ENCODE measurements at places on chromosomes 1 and 21. TPM values are rescaled to one million over a fixed set of nuclear protein-coding genes. Genes with fewer than 3 reads are reported as not detected.

DNA sequence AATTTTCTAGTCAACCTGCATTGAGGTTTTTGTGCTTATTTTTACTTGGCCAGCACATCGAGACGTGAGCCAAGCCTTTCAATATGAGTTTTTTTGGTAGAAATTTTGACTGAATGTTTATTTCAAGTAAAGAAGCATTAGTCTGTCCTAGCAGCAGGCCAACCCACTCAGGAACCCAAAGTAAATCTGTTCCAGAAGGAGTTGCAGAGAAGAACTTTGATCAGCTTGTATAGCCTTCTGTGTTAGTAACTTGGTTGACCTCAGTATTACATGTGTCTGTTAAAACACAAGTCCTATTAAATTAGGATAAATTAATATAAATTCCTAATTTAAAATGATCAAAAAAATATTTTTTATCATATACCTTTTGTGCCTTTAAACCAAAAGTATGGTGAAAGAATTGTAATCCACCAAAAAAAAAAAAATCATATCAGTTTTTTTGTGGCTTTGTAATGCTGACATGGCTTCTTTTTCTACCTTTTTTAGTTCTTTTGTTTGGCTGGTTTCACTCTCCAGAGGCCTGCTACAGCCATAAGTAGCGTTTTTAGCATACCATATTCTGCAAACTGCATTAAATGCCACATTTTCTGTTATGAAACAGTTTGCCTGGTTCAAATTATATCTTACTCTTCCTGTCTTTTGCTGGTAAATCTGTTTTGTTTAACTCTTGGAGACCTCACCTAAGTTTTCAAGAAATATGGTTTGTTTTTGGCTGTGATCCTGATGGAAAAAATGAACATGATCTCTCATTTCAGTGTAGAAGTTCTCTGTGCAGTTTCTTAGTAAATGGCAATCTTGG lies 39.5 kb downstream of the ATF6 start:
- H3K27ac ChIP-seq = no peak overlapping the region
- H3K36me3 ChIP-seq = peaks cover 7% of the 10 kb centered on the region
- DNase-seq = no peak
- no peak overlapping the region for H3K4me3 ChIP-seq
- no peaks in the 10 kb centered on the region for H3K27me3 ChIP-seq
- H3K4me1 ChIP-seq = no peaks in the 10 kb centered on the region

- no peak overlapping the region for H3K27ac ChIP-seq
- DNase-seq = peak; percentile 73
- H3K36me3 ChIP-seq = no peaks in the 10 kb centered on the region
Measured at GRCh38 chr1:99685516-99686180, 39.7 kb downstream of the PALMD start.

GRCh38 chr1:43313771-43314170 lies 13.0 kb downstream of the TIE1 start:
- no peak for DNase-seq
- H3K27me3 ChIP-seq = no peaks in the 10 kb centered on the region
- H3K4me3 ChIP-seq = no peak overlapping the region
- no peak overlapping the region for H3K27ac ChIP-seq
- no peaks in the 10 kb centered on the region for H3K36me3 ChIP-seq
- H3K4me1 ChIP-seq = no peaks in the 10 kb centered on the region

DNA sequence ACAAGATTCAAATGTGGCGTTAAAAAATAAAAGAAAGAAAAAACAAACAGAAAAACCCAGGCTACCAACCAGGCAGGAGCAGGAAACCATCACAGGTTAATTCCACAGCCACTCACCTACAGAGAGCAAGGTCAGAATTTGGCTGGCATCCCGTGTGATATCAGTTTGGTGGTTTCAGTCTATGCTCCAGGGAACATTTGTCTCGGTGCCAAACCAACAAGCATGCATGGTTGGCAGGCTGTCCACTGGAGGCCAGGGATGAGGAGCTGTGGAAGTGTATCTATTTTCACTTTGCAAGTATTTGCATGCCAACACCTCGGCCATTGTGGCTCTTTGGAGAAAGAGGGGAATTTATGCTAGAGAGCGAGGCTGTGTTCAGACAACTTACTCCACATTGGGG lies 53.1 kb upstream of the PROX1 start:
- DNase-seq = peak; percentile 12
- H3K4me1 ChIP-seq = no peaks in the 10 kb centered on the region
- H3K4me3 ChIP-seq = no peak overlapping the region

GRCh38 chr1:214402613-214403083 lies 121.7 kb downstream of the SMYD2 start:
- H3K27ac ChIP-seq = no peak overlapping the region
- H3K36me3 ChIP-seq = no peaks in the 10 kb centered on the region
- no peaks in the 10 kb centered on the region for H3K4me1 ChIP-seq
- DNase-seq = no peak

DNA sequence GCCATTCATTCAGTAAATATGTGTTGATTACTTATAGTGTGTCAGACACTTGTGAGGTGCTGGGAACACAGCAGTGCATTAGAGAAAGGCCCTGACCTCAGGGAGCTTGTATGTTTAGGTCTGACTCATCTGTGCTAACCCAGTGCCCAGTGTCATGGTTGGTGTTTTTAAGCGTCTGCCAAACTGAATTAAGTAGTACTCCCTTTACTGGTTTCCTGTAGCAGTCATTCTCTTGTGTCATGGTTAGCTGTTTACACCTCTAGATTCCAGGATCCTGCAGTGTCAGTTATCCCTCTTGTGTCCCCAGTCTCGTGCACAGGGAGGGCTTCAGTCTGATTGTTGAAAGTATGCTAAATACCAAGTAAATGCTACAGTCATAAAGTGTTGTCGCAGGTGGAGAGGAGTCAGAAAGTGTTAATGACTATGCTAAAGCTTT lies 14.2 kb downstream of the UCK2 start:
- H3K36me3 ChIP-seq = no peaks in the 10 kb centered on the region
- H3K4me1 ChIP-seq = no peaks in the 10 kb centered on the region
- no peak overlapping the region for H3K27ac ChIP-seq
- H3K27me3 ChIP-seq = no peaks in the 10 kb centered on the region
- DNase-seq = no peak

GRCh38 chr1:47298025-47298699 lies 15.8 kb downstream of the STIL start:
- no peak overlapping the region for H3K27ac ChIP-seq
- no peaks in the 10 kb centered on the region for H3K4me1 ChIP-seq
- H3K36me3 ChIP-seq = no peaks in the 10 kb centered on the region
- DNase-seq = no peak

DNA sequence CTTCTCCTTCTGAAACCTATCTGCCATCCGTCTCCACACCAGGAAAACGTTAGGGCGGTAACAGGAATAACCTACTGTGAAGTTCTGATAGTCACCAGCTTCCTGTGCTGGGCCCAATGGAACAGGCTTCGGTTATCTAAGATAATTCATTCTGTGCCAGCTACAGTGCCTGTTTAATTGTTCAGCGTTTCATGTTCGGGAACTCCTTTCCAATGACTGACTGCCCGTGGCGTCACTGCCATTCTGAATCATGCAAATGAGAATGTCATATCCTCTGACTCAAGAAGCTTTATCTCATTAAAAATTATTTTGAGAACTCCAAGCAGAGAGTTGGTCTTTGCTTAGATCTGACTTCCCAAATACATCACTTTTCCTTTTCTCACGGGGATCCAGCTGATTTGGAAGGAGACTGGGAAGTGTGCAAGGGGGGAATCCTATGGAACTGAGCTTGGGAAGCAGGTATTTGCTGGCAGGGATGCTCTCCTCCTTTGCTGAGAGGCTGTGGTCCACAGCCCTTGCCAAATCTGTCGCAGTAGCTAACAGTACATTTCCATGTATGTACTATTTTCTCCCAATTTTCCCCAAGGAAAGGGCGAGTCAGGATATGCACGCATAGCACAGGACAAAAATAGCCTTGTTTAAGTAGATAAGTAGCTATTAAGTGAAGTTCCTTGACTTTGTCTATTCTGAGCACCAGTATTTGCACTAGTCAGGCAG lies 358.7 kb downstream of the LTN1 start:
- H3K27me3 ChIP-seq = no peaks in the 10 kb centered on the region
- DNase-seq = no peak
- no peak overlapping the region for H3K4me3 ChIP-seq
- no peak overlapping the region for H3K27ac ChIP-seq
- H3K4me1 ChIP-seq = no peaks in the 10 kb centered on the region

DNA sequence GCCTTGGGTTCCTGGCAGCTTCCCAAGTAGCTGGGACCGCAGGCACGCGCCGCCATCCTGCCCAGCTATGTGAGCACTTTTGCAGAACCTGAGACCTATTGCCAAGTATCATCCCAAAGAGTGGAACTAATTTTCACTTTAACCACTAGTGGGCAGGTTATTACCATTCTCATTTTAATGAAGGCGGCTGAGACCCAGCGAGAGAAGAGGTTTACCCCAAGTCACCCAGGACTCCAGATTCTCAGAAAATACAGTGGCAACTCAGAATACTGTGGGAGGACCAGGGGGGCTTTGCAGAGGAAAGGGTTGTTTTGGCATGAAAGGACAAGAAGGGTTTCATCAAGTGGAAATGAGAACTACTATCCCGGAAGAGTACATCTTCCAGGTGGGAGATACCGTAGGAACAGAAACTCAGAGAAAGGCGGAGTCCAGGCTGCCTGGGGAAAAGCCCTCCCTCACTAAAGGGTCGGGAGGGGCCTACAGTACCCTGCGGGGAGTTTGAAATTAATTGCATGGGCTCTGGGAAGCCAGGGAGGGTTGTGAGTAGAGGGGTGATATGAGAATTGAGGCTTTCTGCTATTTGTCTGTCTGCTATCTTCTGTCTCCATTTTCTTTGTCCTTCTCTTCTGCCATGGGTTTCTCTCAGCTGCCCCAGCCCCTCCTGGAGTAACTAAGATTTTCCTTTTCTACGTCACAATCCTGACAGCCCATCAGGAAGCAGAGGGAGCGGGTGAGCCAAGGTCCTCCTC lies 7.2 kb upstream of the SEMA4A start:
- no peaks in the 10 kb centered on the region for H3K36me3 ChIP-seq
- H3K4me1 ChIP-seq = peaks cover 17% of the 10 kb centered on the region
- DNase-seq = peak; percentile 93
- peak overlapping the region; percentile 30 for H3K27ac ChIP-seq
- peak overlapping the region; percentile 1 for H3K4me3 ChIP-seq
- no peaks in the 10 kb centered on the region for H3K27me3 ChIP-seq

The ESRRG gene
- total RNA-seq = 25.3 TPM
